ENCODE measurements at places on chromosomes 13 and 19. TPM values are rescaled to one million over a fixed set of nuclear protein-coding genes. Genes with fewer than 3 reads are reported as not detected.

Gene F7
- total RNA-seq, result not detected

Gene SBSN
- total RNA-seq, result 4.5 TPM

Gene RFXAP
- total RNA-seq, result 1.8 TPM

Gene IGFL2
- 0.13 TPM for total RNA-seq

Gene WDR87
- total RNA-seq, result not detected

Gene CCDC159
- total RNA-seq, result 12.1 TPM

Gene CNFN
- total RNA-seq, result not detected

Gene KATNAL1
- 25.6 TPM for total RNA-seq

Gene DHDH
- total RNA-seq, result 0.17 TPM

Gene MYO9B
- 85.1 TPM for total RNA-seq

Gene IGFL3
- total RNA-seq, result not detected

Gene FRY
- 28.3 TPM for total RNA-seq

Gene GIPC3
- total RNA-seq, result 0.07 TPM

Gene ZNF738
- total RNA-seq, result 3.1 TPM

Gene ZNF420
- 8.1 TPM for total RNA-seq

Gene FXYD5
- total RNA-seq, result 29.7 TPM

Gene SLC46A3
- 4.8 TPM for total RNA-seq

Gene ERF
- total RNA-seq, result 22.8 TPM

Gene KCNJ14
- total RNA-seq, result 0.65 TPM

Gene LIN7B
- total RNA-seq, result 7.5 TPM

Gene PLA2G4C
- total RNA-seq, result 23.6 TPM

Gene CGB5
- total RNA-seq, result not detected

Gene NEK3
- 4.7 TPM for total RNA-seq

Gene FFAR1
- not detected for total RNA-seq

Gene RSPH6A
- 0.07 TPM for total RNA-seq

Gene TMC4
- total RNA-seq, result 0.20 TPM

Gene DLEU7
- total RNA-seq, result not detected

Gene FARP1
- 21.5 TPM for total RNA-seq

Gene MAST3
- total RNA-seq, result 8.5 TPM

Gene GARIN5A
- 0.23 TPM for total RNA-seq

Gene ZMYM5
- 9.6 TPM for total RNA-seq
